ENCODE measurements at places on chromosomes 1 and 21.

GRCh38 chr1:3077561-3077960 is 8.6 kb downstream of the PRDM16 start:
- DNase-seq = no peak

DNA sequence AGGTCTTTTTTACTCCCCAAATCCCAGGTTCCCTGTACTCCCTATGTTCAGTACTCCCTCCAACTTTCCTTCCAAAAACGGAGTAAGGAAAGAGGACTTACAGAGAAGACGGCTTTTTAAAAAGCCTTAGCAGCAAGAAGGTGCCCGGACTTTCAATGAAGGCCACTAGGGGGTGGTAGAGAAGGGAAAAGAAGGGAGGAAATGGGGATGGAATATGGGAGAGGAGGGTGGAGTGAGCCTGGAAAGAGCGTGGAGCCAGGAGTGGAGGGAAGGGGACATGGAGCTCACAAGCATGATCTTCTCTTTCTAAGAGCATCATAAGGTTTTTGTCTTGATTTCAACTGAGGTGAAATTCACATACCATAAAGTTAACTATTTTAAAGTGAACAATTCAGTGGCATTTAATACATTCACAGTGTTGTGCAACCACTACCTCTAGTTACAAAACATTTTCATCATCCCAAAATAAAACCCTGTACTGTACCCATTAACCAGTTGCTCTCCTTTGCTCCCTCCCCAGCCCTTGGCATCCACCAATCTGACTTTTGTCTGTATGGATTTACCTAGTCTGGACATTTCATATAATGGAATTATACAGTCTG is 129.9 kb downstream of the ZNF281 start:
- DNase-seq = peak; percentile 51

DNA sequence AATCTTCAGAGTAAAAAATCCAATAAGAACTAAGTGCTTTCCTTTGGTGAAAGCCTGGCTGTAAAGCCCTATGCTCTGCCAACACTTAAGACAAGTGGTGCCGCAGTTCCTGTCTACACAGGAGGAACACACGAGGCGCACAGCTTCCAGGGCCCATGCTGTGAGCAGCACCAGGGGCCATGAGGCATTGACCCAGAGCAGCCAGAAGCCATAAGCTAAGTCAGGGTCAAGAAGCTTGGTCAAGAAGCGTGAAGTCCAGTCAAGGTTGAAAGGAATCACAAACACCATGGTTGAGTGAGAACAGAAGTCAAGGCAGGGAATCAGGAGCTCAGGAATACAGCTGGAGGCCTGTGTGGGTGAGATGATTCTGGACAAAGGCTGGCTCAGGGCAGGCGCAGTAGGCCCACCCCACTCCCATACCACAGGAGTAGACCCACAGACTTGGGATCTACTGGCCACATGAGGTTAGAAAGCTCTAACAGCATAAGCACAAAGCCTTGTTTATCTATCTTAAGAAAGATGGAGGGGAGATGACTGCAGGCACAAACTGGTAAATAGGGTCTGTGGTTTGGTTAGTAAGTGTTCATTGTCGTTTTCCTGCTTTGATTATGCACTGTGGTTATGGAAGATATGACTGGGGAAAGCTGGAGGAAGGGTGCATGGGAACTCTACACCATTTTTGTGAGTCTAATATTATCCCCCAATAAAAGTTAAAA is 42.9 kb upstream of the RCAN3 start:
- no peak for DNase-seq

GRCh38 chr1:2416403-2416802 is 4.0 kb upstream of the PEX10 start:
- no peak for DNase-seq

DNA sequence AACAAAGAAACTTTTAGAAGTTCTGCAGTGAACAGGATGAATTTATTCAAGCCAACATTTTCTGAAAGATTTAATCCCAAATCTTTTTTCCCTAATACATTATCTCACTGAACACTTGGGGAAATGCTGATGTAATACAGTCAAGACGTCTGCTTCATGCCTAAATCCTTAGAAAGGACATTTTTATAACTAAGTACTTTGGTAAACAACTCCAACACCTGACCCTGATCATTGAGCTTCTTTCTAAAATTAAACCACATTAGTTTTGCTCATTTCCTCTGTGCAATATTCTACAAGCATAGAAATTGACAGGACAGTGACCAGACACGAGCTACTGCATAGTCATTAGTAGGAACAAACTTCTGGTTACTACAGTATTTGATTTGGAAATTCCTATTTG is 183.5 kb downstream of the TPR start:
- no peak for DNase-seq

GRCh38 chr1:99533909-99534637 is 111.8 kb upstream of the PALMD start:
- DNase-seq = no peak

GRCh38 chr1:87077959-87078639 is 163.7 kb downstream of the HS2ST1 start:
- no peak for DNase-seq

- DNase-seq = peak; percentile 84
Observed at GRCh38 chr1:208207388-208208131, 36.6 kb downstream of the PLXNA2 start.

GRCh38 chr1:171468120-171468750 is 17.1 kb upstream of the PRRC2C start:
- DNase-seq = peak; percentile 65

- DNase-seq = no peak
Observed at GRCh38 chr1:163589735-163590134, 268.0 kb downstream of the NUF2 start.

GRCh38 chr1:176119549-176119948 is 87.5 kb downstream of the COP1 start:
- peak; percentile 2 for DNase-seq

GRCh38 chr1:229254910-229255541 is 15.9 kb upstream of the RAB4A start:
- no peak for DNase-seq

DNA sequence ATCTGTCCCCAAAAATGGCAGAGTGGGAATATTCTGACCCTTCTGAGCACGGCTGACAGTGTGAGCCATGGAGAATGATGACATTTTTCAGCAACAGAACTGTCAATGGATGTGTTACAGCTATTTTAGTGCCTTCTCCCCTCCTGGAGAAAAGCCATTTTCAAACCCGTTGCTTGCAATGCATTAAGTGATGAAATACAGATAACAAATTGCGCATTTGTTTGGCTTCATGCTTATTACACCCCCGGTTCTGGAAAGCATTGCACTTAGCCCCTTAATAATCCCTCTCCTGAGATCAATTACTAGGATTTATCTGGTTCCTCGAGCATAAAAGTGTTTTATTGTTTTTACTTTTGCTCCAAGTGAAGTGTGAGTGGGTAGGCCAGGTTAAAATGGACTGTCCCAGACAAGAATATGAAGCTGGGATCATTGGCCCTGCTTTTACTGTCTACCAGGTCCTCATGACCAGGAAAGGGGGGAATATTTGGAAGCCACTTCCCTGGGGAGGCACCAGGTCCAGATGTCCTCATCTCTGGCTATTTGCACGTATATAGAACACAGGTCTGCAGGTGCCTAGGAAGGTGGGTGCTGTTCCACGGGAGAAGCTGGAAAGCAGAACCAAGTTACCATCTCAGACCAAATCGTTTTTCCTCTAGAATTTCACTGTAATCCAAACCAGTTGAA is 37.5 kb upstream of the HHAT start:
- no peak for DNase-seq

- DNase-seq = no peak
Observed at GRCh38 chr1:101918277-101918676, 78.4 kb downstream of the OLFM3 start.

GRCh38 chr1:239644604-239645003 is 258.2 kb downstream of the CHRM3 start:
- DNase-seq = no peak

DNA sequence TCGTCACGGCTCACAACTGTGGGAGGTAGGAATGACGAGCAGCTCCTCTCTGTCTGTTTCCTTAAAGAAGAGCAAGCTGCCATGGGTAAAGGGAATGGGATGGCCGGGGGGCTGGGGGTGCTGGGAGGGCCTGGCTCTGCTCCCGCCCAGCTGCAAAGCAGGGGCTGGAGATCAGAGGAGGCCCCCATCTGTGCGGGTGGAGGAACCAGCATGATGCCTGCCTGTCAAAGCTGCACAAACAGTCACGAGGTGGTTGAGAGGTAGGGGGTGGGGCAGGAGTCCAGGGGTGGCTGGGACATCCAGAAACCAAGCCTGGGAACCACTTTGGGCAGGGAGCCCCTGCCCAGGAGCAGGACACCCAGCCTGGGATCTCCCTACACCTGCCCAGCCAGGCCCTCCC is 12.6 kb downstream of the SLC41A1 start:
- no peak for DNase-seq

GRCh38 chr1:116006486-116006964 is 30.2 kb downstream of the SLC22A15 start:
- DNase-seq = peak; percentile 82

DNA sequence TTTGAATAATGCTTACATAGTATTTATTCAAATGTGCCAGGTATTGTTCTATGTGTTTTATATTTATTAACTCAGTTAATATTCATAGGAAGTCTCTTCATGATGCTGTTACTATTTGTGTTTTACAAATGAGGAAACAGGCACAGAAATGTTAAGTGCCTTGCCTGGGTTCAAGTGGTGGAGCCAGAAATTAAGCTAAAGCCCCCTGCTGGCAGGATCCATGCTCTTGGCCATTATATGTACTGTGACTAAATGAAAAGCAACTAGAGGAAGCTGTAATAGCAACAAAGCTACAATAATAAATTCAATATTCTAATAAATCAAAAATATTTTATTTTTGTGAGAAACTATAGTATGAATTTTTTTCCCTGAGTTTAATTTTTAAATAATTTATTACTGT is 30.0 kb downstream of the IARS2 start:
- peak; percentile 7 for DNase-seq

DNA sequence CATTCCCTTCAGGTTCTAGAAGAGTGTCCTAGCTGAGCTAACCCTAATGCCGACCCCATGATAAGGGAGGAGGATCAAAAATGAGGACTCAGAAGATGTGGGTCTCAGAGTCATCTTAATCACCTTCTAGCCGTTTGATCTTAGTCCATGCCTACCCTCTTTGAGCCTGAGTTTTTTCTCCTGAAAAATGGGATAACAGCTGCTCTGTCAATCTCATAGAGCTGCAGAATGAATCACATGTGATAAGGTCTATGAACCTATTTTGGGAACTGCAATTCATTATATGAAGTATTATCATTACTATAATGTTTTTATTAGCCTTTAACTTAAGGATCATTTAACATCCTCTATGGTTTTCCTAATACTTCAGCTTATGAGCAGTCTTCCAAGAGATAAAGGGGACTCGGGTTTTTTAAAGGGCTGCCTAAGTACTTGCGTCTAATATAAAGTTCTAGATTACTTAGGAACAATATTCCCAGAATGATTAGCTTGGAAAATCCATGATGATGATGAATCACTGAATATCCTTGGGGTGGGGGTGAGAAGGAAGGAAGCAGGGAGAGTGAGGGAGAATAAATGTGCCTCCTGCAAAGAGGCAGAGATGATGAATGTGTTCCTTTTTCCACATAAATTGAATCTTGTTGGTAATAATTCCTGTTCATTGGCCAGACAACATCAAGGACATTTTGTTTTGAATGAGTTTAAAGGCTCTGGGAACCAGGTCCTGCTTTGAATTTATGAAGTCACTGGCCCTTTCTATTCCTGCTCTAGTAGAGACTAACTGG is 66.8 kb downstream of the COLGALT2 start:
- no peak for DNase-seq

DNA sequence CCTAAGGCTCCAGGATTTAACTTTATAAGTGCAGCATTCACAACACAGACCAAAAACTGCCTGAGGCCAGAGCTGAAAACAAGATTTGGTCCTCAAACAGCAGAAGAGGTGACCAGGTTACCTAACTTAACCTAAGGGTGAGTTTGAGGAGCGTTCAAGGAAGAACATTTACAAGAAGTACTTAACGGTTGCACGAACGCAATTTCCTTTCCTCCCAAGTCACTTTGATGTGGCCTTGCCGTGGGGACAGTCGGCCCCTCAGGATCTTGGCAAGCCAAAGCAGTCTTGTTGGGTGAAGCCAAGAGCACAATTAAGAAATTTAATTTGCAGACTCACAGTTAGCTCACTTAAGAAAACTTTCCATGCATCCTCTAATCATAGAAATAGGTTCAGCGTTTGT is 202.6 kb upstream of the COA6 start:
- DNase-seq = no peak

GRCh38 chr1:166822385-166822784 is 16.9 kb upstream of the POGK start:
- no peak for DNase-seq

GRCh38 chr1:29823561-29823960 is 587.2 kb downstream of the PTPRU start:
- DNase-seq = no peak

GRCh38 chr1:110235181-110235833 is 25.2 kb downstream of the KCNC4 start:
- no peak for DNase-seq
